LHCN-M2 (cell line): ENCODE measurements at places on chromosomes 1 and 21. TPM values are rescaled to one million over a fixed set of nuclear protein-coding genes. Genes with fewer than 3 reads are reported as not detected.

- no peak for DNase-seq
Observed at GRCh38 chr21:25400427-25400826, 206.9 kb downstream of the MRPL39 start.

GRCh38 chr1:195664628-195665027 lies 943.6 kb downstream of the KCNT2 start:
- DNase-seq = no peak

DNA sequence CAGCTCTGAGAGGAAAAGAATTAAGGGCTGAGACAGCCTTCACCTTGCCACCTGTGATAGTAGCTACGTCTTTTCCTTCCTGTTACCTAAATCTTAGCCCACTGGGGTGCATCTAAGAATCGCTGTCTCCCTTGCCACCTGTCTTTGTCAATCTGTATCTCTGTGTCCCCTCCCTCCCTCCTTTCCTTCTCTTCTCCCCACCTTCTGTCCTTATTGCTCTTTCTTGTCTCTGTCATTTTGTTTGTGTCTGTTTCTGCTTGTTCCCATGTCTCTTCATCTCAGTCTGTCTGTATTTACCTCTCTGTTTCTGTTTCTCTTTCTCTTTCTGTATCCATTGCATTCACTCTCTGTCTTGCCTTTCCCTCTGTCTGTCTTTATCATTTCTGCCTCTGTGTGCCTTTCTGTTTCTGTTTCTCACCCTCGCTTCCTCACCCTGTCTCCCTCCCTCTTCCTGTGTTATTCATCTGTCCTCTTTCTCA lies 30.2 kb downstream of the SLC22A15 start:
- DNase-seq = no peak

DNA sequence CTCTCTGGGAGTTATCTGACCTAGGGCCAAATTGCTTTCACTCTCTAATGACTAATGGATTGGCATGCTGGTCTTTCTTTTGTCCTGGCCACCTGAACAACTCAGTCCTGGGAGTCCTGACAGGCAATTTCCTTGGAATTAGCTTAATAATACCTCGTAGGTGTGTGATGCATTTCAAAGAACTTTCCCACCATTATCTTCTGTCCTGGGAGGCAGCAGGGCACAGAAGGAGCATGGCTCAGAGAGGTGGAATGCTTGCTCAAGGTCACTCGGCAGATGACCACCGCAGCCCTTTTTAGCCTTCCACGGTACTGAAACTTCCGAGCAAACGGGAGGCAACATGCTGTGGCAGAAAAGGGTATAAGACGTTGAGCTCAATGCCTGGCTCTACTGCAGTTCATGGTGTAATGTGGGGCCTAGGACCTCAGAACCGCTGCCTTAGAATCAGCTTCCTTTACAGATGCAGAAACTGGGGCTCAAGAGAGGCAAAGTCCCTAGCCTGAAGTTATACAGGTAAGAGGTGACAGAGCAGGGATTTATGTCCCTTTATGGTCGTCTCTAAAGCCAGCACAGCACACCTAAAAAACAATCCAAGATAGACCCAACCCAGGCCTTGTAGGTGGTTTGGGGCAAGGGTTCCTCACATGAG lies 3.2 kb downstream of the ID3 start:
- peak; percentile 87 for DNase-seq

GRCh38 chr1:203251466-203251865 lies 22.0 kb upstream of the CHIT1 start:
- no peak for DNase-seq

DNA sequence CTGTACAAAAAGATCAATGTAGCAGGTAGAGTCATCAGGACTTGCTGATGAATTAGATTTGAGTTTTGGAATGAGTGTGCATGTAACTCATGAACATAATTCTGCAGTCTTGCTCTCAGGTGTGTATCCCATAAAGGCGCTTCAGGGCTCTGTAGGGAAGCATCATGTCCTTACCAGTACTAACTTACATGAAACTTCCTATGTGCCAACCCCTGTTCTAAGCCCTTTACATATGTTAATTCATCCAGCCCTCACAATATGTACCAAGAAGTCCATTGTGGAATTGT lies 2.1 kb upstream of the FCRLB start:
- DNase-seq = no peak

- DNase-seq = peak; percentile 69
Observed at GRCh38 chr1:172778456-172779455, 119.9 kb downstream of the FASLG start.

DNA sequence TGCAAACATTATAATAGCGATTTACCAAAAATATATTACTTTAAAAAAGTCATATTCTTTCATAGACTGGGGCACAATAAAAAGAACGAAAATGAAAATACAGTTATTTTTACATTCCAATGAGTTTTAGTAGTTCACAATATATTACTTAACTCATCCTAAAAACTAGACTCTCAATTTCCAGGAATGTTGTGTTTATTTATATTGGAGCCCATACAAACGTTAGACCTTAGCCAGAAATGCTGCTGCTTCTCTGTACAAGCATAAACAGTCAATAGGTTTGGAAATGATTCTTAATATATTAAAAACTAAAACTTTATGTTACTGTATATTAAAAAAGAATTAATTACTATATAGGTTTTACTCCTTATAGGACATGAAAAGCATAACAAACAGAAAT lies 302.3 kb downstream of the BRINP3 start:
- DNase-seq = peak; percentile 22

Gene SLFNL1
- 0.17 TPM in 1 of 2 replicates, not detected in the other for total RNA-seq

Gene PROX1
- 1.4 and 2.1 TPM in 2 replicates for total RNA-seq
